ENCODE measurements at places on chromosomes 5 and 9.

- DNase-seq: no peak
These were observed 2.3 kb upstream of the SLC23A1 start for GRCh38 chr5:139385061-139386049.

DNA sequence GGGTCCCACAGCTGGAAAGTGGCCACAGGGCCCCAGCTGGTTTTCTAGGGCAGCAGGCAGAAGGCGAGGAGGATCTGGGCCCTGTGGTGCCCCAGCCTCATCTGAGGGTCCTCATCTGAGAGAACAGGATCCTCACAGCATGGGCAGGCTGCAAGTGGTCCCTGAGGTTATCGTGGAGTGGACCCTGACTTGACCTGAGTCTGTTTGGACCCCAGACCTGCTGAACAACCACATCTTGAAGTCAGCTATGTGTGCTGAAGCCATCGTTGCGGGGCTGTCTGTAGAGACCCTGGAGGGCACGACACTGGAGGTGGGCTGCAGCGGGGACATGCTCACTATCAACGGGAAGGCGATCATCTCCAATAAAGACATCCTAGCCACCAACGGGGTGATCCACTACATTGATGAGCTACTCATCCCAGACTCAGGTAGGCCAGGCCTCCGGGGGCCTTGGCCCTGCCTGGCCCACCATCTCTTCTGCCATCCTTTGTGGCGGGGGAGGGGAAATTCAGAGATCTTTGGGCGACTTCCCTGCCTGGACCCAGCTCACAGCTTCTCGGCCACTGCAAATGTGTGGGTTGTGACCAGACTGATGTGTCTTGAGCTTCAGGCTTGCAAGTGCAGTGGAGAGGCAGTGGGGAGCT, 24.0 kb downstream of the TGFBI start:
- DNase-seq: no peak

DNA sequence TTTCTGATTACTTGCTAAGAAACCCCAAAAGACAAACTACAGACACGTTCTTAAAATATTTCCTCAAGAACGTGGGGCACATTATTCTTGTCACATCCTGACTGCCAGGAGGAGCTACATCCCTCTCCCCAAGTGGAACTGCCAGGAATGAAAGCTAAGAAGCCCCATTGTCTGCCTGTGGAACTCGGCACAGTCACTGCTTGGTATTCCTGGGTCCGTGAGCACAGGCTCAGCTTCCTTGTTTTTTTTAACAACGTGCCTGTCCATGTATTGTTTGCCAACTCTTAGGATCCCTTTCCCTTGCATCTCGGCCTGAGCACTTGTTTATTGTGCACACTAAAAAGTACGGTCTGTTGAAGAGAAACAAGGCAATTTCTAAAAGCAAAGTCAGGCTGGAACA, 47.0 kb upstream of the SELENOP start:
- DNase-seq: no peak

GRCh38 chr5:170896779-170897178, 35.0 kb downstream of the RANBP17 start:
- DNase-seq: no peak

GRCh38 chr5:42284584-42284983, 138.7 kb upstream of the GHR start:
- no peak for DNase-seq

- DNase-seq: no peak
These were observed 85.5 kb downstream of the DCP2 start for GRCh38 chr5:113061846-113062780.

GRCh38 chr9:134228649-134229048, 64.3 kb upstream of the RNU6ATAC start:
- no peak for DNase-seq

DNA sequence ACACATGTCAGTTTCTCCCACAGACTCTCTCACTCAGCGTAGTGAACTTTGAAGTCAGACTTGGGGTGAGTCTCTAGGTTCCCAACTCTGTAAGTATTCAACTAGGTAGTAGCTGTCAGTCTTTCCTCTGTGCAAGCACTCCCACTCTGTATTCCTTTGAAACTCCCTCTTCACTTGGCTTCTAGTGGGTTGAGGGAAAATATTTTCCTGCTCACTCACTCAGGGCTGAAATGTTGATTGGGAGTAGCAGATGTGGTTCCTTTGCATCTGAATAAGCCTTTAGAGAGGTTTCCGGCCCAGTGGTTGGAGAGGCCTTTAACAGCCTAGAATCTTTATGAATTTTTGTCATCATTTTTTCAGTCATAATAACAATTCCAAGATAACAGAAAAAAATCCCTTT, 18.1 kb upstream of the ARRDC3 start:
- no peak for DNase-seq
